ENCODE measurements at places on chromosomes 1 and 21.

- DNase-seq = no peak
Measured at GRCh38 chr21:41739936-41740335, 26.9 kb downstream of the RIPK4 start.

DNA sequence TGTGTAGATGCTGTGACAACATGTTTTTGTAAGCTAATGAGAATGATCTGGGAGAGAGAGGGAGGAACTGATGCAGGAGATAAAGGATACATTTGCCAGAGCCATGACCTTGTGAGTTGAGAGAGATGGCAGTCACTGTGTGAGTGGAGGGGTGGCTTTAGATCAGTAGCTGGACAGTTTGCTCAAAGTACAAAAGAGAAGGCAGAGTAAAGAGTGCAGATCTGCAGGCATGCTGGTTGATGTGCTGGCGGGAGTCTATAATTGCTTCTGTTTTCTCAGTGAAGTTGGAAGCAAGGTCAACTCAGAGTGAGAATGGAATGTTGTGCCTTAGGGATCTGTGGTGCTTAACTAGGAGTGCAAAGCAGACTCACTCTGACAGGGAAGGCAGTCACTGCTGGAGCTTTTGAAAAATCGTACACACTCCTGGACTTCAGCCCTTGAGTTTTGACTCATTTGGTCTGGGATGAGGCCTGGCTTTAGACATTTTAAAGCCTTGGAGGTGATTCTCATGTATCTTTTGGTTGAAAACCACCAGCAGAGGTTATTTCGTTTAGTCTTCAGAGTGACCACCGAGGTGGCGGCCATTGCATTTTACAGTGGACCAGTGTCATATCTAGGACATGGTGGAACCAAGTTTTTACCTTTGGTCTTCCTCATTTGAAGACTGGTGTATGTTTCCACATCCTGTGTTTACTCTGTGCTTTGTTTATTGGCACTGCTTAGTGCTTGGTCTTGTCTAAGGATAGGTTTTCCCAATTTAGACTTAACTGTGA is 49.6 kb downstream of the MTR start:
- no peak for DNase-seq

DNA sequence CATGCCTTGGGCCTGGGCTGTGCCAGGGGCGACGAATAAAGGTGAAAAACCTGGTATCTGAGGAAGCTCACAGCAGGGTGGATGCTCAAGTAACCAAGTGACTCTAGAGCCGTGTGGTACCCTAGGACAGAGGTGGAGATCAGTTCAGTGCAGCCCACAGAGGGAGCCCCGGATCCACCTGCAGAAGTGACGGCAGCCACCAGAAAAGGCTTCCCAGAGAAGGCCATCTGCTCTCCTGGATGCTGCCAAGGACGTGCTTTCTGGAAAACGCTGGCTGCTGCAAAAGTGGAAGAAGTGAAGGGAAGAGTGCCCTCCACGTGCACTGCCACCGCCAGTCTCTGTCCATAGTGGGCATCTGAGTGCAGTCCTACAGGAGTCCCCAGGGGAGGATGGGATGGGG is 27.7 kb downstream of the TMCO4 start:
- no peak for DNase-seq

GRCh38 chr21:30320215-30320614 is at the start of gene KRTAP26-1:
Gene KRTAP26-1 (minus strand): TSS chr21:30320315. CDS start chr21:30320035, 280 bp downstream.
- DNase-seq = no peak

DNA sequence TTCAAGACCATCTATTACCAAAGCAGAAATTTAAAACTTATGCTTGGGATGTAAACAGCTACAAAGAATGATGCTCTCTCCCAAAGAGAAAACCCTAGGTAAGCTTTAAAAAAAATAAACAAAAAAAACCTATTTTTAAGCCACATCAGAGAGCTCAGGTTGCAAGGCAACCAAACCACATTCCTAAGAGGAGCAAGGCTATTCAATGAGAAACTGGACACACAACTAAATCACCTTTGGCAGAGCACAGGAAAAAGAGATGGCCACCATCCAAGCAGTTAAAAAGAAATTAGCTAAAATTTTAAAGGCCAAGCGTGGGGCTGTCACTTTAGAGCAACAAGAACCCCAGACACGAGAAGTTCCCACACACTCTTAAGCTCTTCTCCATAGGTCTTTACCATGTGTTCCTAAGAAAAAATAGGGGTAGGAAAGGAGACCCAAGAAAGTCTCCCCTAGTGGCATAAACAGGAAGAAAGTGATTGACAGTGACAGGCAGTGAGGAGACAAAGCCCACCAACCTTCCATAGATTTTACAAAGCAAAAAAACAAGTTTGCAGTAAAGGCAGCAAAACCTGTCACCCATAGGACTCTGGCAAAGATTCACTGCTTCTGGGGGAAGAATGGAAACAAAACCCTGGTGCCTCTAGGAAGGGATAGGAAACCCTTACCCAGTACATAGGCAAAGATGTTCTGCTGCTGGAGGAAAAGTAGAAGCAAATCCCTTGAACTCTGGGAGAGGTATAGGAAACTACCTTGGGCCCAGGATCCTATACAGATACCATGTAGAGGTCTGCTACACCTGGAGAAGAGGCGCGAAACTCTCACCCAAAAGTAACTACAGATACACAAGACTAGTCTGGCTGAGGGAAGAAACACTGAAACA is 68.5 kb downstream of the FOXJ3 start:
- no peak for DNase-seq

DNA sequence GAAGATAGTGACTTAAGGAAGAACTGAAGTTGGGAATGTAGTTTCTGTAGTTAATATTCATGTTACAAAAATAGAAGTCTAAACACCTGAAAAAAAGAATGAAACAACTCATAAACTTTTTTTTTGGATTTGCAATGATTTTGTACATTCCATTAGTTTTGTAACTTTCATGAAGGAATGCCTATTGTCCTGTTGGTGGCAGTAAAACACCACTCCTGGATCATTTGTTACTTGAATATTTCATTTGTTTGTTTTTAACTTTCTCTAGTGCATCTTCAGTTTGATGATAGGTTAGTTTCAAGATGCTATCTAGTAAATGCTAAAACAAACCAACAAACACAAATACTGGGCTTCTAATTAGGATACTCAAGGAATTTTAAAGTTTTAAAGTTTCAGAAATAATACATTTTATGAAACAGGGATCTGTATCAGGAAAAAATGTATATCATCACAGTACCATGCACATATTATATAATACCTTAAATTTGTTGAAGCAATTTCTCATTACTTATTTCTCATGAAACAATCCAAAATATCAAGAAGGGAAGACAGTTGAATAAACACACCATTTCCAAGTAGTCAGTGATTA is 229.7 kb upstream of the CACYBP start:
- DNase-seq = no peak

DNA sequence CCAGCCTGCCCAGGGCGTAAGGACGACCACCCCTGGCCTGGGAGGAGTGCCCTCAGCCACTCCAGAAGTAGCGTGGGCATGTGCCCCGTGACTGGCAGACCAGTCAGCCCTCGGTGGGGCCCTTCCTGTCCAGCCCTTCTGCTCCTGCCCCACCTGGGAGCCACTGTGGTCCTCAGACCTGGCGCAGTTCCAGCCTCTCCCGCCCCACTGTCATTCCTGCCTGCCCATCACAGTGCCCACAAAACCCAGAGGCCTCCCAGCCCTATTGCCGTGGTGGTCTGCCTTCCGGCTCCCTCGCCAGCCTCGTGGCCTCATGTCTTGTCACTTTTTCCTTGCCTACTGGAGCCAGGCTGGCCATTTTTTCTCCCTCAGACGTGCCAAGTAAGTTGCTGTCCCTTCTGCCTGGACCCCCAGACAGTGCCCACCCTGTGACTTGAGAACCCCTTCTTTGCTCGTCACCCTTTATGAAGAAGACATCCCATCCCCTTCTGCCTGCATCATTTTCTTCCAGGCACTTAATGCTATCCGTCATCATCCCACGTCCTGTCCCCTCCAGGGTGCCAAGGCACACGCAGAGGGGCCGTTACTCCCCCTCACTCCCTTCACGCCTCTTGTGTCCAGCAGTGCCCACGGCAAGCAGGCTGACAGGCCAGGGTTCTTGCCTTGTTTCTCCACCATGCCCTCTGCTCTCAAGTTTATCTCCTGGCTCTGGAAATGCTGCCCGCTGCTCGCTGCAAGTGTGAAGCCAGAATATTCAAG is 122.6 kb downstream of the CAMTA1 start:
- DNase-seq = no peak

DNA sequence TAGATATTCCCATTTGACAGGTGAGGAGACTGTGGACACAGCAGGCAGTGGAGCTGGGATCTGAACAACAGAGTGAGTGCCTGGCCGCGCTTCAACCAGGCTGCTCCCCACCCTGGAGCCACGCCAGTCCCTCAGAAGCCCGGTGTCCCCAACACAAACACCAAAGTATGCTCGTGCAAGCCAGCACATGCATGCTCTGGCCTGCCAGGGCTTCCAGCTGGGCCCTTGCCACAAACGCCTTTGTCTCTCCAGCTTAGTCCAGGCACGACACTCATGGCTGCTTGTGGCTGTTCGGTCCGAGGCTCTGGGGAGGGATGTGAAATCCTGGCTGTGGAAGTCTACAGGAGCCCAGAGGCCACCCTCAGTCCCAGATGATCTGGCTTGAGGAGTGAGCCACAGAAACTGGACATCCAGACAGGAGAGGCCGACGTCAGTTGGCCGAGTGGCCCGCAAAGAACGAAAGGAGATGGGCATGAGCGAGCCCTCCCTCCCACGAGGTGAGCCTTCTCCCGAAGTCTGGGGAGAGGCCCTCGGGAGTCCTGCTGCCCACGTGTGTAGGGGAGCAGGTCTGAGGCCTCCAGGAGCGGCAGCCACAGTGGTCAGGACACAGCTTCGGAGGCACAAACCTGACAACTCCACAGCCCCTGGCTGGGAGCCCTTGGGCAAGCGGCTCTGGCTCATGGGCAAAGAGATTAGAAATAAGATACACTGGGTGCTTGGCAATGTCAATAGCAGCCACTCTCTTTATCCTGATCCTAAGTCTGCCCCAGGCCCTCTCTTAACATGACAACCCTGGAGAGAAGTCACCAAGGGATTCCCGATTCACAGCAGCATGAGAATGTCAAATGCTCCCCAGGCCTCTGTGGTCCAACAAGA is 117.1 kb upstream of the IFFO2 start:
- no peak for DNase-seq

DNA sequence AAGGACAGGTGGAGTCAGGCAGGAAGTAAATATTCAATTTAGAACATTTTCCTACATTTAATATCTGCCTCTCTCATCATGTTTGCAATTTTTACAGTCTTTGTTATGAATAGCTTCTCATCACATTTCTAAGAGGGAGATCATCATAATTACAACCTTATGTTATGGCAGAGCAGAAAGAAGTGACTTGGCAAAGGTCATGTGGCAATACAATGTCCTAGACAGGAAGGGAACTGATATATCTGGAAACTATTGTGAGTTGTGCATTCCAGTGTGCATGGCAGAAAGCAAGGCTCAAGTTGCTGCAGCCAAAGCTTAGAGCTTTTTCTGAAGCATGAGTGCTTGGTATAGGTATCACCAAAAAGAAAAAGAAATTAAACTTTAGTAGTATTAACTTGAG is 43.8 kb upstream of the PRRX1 start:
- DNase-seq = no peak

Data from activated B cell treated with CpG ODN at 0.5 μM for 24 hours (primary cell).